Osteocyte (in vitro differentiated cells): ENCODE measurements at places on chromosomes 5 and 9. TPM values are rescaled to one million over a fixed set of nuclear protein-coding genes. Genes with fewer than 3 reads are reported as not detected.

DNA sequence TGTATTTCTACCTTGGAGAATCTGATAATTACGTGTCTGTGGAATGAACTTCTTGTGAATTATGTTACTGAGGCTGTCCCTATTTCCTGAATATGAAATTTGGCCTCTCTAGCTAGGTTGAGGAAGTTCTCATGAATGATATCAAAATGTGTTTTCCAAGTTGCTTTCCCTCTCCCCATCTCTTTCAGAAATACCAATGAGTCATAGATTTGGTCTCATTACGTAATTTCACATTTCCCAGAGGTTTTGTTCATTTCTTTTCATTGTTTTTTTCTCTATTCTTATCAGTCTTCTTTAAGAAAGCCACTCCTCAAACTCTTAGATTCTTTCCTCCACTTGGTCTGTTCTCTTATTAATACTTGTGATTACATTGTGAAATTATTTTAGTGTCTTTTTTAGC is 923.8 kb upstream of the CDH9 start:
- no peaks in the 10 kb centered on the region for H3K4me1 ChIP-seq
- DNase-seq = no peak
- no peak overlapping the region for H3K4me3 ChIP-seq
- H3K36me3 ChIP-seq = no peaks in the 10 kb centered on the region
- no peak overlapping the region for H3K27ac ChIP-seq

- H3K27me3 ChIP-seq = peaks cover 10% of the 10 kb centered on the region
- no peak overlapping the region for H3K4me3 ChIP-seq
- H3K36me3 ChIP-seq = no peaks in the 10 kb centered on the region
- no peak for DNase-seq
Observed at GRCh38 chr5:81183811-81184748, 49.0 kb upstream of the CKMT2 start.

GRCh38 chr9:114525513-114525912 is 20.2 kb upstream of the WHRN start:
- H3K4me1 ChIP-seq = peaks cover 19% of the 10 kb centered on the region
- no peak overlapping the region for H3K27ac ChIP-seq
- no peak overlapping the region for H3K4me3 ChIP-seq
- no peaks in the 10 kb centered on the region for H3K36me3 ChIP-seq

DNA sequence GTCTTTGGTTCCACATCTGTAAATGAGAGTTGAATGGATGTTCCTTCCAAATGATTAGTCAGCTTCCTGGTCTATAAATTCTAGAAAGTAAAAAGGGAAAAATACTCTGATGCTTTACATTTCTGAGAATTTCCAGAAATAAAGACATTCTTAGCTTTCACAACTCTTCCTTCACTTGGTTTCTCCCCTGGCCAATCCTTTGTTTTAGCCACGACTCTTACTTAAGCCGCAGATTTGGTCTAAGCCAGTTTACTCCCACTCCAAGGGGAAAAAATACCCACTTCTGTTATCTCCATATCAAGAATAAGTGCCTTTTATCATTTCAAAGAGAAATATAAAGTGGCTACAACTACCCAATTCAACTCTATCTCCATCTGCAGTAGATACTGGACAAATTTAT is 29.7 kb downstream of the PWWP2A start:
- no peaks in the 10 kb centered on the region for H3K27me3 ChIP-seq

GRCh38 chr9:31808766-31809165 is 575.7 kb upstream of the ACO1 start:
- no peaks in the 10 kb centered on the region for H3K36me3 ChIP-seq
- peaks cover 26% of the 10 kb centered on the region for H3K27me3 ChIP-seq
- no peaks in the 10 kb centered on the region for H3K4me1 ChIP-seq
- no peak overlapping the region for H3K4me3 ChIP-seq
- H3K27ac ChIP-seq = no peak overlapping the region

GRCh38 chr9:137764981-137765380 is 112.6 kb upstream of the CACNA1B start:
- H3K4me3 ChIP-seq = no peak overlapping the region
- DNase-seq = no peak
- H3K4me1 ChIP-seq = peaks cover 2% of the 10 kb centered on the region
- H3K27ac ChIP-seq = no peak overlapping the region
- no peaks in the 10 kb centered on the region for H3K27me3 ChIP-seq

Gene GLDC
- 0.71 and 0.78 TPM in 2 replicates for total RNA-seq

Gene PAEP
- total RNA-seq = not detected in 2 replicates

Gene GKAP1
- total RNA-seq = 1.8 and 2.0 TPM in 2 replicates
